ENCODE measurements at places on chromosomes 6 and 20. TPM values are rescaled to one million over a fixed set of nuclear protein-coding genes. Genes with fewer than 3 reads are reported as not detected.

MTG2 gene
- 19.9 TPM for total RNA-seq

LCA5 gene
- 7.9 TPM for total RNA-seq

ITCH gene
- total RNA-seq = 85.4 TPM

ATP9A gene
- 23.2 TPM for total RNA-seq

OPRL1 gene
- total RNA-seq = 0.19 TPM

C4A gene
- total RNA-seq = 5.1 TPM

KHDC1 gene
- total RNA-seq = 2.3 TPM

RSPH9 gene
- 0.85 TPM for total RNA-seq

NKX2-4 gene
- not detected for total RNA-seq

NUP153 gene
- 25.9 TPM for total RNA-seq

ARMC2 gene
- total RNA-seq = 6.2 TPM

SPTLC3 gene
- total RNA-seq = 3.1 TPM

TMEM244 gene
- total RNA-seq = not detected

PRRT1 gene
- total RNA-seq = not detected

OTOR gene
- total RNA-seq = not detected

FAM83C gene
- total RNA-seq = under 0.01 TPM

BPIFB2 gene
- total RNA-seq = not detected

SLC12A5 gene
- not detected for total RNA-seq

EYS gene
- total RNA-seq = under 0.01 TPM

C6orf52 gene
- total RNA-seq = 0.56 TPM

PHF1 gene
- 14.8 TPM for total RNA-seq

ANKRD6 gene
- 2.5 TPM for total RNA-seq

PDE10A gene
- 32.4 TPM for total RNA-seq

BLOC1S5 gene
- total RNA-seq = 16.3 TPM

ANKRD66 gene
- total RNA-seq = not detected

TPX2 gene
- total RNA-seq = 86.1 TPM

TRIM26 gene
- total RNA-seq = 17.5 TPM

TDRD6 gene
- under 0.01 TPM for total RNA-seq

SYNCRIP gene
- total RNA-seq = 91.6 TPM

ENPP3 gene
- under 0.01 TPM for total RNA-seq
